GM10248 (cell line): ENCODE measurements at places on chromosomes 16 and 17.

GRCh38 chr17:51597345-51597744, 337.0 kb downstream of the UTP18 start:
- DNase-seq = no peak

- DNase-seq = no peak
Observed at GRCh38 chr17:68318103-68318991, 27.1 kb downstream of the ARSG start.

DNA sequence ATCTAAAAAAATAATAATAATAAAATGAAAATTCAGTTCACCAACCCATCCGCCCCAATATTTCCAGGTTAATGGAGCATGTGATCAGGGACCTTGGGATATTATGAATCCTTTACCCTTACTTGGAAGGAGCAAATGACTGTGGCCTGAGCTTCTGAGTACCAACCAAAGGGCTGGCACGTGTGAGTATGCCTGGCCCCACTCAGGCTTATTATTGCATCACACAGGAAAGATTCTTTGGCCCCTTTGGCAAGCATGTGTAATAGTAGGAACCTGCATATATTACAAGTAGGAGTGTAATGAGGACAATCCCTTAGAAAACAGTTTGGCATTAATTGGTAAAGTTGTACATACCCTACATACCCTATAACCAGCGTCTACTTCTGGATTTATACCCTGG, 7.2 kb upstream of the C17orf78 start:
- no peak for DNase-seq

- no peak for DNase-seq
Observed at GRCh38 chr17:76013377-76013932, 12.8 kb downstream of the CDK3 start.

- DNase-seq = no peak
Observed at GRCh38 chr17:69597898-69598692, 183.6 kb downstream of the MAP2K6 start.

DNA sequence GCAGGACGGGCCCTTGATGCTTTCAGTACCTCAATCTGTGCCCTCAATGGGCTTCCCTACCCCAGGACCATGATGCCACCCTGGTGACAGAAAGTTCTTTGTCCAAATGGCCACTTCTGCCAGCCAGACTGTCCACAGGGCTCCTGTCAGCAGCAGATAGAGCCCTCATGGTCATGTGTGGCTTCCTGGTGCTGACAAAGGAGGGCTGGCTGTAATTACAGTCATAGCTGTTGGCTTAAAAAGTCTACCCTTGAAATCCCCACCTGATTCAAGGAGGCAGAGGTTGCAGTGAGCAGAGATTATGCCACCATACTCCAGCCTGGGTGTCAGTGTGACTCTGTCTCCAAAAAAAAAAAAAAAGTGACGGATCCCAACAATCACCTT, 3.3 kb downstream of the TRPV2 start:
- no peak for DNase-seq

DNA sequence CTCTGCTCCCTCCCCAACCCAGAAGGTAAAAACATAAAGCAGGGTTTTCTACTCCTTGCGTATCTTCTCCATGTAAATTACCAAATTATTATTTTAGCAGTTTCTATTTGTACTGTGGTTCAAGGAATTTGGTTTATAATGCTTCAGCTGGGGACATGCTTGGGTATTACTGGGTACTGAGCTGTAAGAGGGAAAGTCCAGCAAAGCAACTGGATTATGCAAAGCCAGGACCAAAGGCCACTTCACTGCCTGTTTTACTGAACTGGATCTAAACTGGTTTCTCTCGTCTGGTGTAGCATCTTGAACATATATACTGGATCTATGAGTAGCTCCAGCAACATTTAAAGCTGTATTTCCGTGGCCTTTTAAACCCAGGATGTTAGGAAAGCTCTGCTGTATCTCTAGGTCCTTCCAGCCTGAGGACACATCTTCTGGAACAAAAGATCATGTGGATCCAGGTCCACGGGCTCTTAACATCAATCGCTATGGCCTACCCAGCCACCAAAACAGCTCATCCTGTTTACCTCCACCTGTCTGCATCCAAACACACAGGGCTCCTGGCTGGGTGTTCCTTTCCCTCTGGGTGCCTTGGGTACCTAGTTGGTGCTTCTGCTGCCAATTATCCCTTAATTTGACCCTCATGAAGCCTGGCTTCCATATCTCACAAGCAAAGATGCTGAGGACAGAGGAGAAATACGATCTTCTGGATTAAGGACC, 7.2 kb downstream of the PMP22 start:
- DNase-seq = no peak
